Stimulated activated CD8-positive, alpha-beta memory T cell treated with anti-CD3 and anti-CD28 coated beads, Interleukin-2, amount 100 ng/mL, for 48 hours (primary cell): ENCODE measurements at places on chromosomes 3 and 15.

GRCh38 chr3:193614430-193614829, 21.4 kb downstream of the OPA1 start:
- DNase-seq: no peak

DNA sequence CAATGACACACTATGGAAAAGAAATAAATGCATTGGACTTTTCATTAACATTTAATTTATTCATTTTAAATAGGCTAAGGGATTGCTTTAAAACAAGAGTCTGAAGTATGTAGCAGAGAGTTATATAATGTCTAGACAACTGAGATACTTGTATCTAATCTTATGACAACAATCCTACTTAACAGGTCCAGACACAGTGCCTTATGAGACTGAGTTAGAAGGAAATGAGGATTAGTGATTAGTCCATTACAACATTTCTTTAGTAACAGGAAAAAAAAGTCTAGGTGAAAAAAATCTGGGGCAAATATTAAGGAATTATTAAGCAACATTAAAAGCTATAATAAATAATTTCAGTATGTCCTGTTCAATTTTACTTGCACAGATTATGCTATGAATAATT, 140.6 kb downstream of the MEIS2 start:
- no peak for DNase-seq

DNA sequence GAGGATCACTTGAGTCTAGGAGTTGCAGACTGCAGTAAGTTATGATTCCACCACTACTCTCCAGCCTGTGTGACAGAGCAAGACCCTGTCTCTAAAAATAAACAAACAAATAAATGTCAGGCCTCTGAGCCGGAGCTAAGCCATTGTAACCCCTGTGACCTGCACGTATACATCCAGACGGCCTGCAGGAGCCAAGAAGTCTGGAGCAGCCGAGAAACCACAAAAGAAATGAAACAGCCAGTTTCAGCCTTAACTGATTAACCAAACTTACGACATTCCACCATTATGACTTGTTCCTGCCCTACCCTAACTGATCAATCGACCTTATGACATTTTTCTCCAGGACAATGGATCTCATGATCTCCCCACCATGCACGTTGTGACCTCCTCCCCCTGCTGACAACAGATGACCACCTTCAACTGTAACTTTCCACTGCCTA, 32.5 kb upstream of the ZKSCAN7 start:
- DNase-seq: no peak

DNA sequence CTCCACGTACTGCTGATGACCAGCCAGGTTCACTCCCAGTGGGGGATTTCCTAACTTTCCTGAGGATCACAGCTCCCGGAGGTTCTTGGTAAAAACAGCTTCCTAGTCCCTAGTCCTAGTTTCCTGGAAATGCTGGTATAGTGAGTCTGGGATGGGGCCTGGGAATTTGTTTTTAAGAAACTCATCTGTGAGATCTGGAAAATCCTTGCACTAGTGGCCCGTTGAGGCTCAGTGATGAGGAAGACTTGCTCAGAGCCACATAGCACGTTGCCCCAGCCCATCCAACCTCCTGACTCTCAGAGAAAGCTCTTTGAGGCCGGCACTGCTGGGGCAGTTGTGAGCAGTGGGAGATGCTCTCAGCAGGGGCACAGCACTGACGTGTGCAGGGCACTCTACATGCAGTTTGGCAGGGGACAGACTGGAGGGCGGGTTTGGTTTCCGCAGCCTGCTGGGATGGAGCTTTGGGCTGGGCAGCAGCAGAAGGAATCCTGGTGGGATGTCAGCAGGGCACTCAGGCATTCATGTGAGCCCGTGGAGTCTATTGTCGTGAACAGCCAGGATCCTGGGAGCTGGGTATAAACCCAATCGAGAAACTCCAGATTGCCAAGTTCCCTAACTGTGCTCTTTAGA, 31.6 kb downstream of the SAXO2 start:
- DNase-seq: no peak

GRCh38 chr3:27559835-27560234, 75.7 kb upstream of the SLC4A7 start:
- DNase-seq: no peak

DNA sequence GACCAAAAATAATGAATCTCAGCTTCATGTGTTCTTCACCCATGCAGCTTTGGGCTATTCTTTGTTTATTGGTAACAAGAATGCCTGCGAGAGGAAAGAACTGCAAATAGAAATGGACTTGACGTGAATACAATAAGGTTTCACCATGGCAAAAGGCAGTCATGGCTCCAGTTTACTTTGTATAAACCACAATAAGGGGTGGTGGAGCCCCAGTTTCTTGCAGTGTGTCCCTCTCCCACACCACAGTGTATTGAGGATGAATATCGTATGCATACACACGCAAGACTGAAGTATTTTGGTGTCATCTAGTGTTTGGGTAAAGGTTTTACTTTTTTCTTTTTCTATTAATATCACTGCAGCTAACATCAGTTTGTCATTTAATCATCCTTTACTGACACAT, 159.7 kb upstream of the CNTN4 start:
- DNase-seq: no peak

DNA sequence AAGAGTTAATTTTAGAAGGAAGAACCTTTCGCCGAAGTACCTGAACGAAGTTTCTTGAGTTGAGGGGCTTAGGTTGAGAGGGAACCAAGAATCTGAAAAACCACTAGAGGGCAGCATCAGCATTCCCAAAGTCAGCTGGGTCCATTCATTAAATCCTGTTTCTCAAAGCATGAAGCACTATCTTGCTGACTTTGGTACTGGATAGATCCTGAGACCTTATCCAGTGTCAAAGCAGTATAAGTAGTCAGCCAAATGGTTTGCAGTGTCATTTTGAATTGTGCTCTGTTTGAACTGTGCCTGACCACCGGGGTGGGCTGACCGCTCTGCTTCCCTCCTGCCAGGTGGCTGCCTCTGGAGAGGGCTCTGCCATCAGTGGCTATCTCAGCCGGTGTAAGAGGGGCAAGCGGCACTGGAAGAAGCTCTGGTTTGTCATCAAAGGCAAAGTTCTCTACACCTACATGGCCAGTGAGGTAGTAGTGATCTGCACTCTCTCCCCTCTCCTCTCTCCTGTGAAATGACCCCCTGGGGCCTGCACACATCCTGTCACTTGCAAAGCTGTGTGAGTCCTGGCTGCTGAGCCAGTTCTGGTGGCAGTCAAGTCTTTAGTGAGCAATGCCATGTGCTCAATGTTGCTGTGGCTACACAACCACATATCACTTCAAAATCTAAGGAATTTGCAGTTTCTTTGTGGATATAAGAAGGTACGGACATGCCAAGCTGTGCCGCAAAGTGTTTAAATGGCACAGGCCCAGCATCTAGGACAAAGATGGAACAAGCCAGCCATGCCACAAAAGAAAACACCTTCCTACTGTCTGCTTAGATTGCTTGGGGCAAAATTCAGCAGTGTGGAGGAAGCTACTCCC, 21.4 kb upstream of the NR2C2 start:
- DNase-seq: no peak

DNA sequence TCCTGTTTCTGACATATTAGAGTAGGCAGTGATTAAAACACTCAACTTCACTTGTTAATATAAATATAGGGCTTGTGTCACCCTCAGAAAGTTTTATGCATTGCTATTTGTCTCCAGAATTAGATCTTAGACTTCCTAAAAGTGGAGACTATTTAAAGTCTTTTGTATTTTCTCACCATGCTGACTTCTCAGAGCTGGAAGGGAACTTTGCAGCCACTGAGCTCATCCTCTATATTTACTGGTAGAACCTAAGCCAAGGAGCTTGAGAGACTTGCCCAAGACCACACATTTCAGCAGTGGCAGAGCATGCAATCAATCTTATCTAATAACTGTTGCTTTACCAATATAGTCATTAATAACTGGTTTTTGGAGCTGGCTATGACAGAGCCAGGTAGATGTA, 53.2 kb downstream of the STAC start:
- DNase-seq: no peak

DNA sequence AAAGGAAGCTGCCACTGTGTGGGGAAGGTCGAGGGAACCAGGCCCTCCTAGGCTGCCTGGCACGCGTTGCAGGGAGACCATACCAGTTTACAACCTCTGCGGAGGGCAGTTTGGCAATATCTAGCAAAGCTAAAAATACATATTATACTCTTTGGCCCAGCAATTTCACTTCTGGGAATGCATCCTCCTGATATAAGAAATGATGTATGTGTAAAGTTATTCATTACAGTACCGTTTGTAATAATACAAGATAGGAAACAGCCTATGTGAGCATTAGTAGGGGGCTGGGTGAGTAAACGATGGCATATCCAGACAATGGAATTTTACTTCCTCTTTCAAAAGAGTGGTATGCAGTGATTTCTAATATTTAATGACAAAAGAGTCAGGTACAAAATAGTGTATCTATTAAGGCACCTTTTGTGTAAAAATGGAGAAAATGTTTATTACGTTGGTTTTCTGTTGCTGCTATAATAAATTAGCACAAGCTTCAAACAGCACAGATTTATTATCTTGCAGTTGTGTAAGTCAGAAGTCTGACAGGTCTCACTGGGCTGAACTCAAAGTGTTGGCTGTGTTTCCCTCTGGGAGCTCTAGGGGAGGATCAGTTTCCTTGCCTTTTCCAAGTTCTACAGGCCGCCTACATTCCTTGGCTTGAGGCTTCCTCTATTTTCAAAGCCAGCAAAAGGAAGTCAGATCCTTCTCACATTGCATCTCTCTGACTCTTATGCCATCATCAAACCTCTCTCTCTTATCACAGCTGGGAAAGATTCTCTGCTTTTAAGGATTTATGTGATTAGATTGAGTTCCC, 9.0 kb downstream of the APOD start:
- DNase-seq: no peak

- DNase-seq: no peak
These were observed 341.1 kb upstream of the SEMA6D start for GRCh38 chr15:47376190-47376589.

GRCh38 chr15:97995881-97996603, 35.5 kb downstream of the ARRDC4 start:
- DNase-seq: no peak

- no peak for DNase-seq
These were observed 46.2 kb downstream of the ZPLD1 start for GRCh38 chr3:102481050-102481449.

DNA sequence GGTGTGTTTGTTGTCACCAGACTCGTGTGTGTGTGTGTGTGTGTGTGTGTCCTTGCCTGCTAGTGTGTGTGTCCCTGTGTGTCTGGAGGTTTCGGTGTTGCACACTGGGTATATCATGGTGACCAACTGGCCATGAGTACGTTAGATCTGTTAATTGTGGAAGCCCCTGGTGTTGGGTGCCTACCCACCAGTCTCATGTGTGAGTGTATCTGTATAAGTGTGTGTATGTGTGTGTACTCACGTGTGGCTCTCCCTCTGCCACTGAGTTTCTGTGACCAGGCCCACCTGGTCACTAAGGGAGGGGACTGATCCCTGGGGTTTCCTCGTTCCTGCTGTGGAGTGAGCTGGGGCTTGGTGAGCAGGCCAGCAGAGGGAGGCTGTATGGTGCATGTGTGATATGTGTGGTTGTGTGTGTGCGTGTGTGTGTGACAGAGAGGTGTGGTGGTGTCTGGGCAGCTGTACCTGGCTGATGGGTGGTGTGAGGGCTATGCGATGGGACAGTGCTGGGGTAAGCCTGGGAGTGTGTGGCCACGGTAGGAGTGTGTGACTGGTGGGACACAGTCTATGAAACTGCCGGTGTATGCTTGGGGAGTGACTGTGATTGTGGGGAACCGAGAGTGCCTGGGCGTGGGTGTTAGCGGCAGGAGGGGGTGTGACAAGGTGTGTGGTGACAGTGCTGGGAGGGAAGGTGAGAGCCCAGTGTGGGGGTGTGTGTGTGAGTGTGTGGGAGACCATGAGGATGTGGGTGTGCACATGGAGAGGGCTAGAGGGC, 1.8 kb downstream of the PRKCD start:
- peak; percentile 18 for DNase-seq
